ENCODE measurements at places on chromosomes 12 and 14.

- no peak for DNase-seq
Measured at GRCh38 chr12:63948211-63948610, 103.7 kb downstream of the SRGAP1 start.

DNA sequence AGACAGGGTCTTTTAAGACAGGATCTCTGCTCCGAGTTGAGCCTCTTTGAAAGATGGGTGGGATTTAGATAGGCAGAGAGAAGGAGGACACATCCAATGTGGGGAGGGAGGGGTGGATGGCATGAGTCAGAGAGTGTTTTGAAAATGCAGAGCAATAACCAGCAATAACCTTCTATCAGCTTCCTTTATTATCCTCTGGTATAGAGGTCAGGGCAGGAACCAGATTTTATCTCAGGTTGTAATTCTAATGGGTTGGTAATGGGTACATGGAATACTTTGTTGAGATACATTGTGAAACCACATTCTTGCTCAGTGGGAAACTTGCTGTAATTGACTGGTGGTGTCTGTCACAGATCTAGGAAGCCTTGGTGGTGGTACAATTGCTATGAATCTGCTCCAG is 37.6 kb upstream of the CCDC63 start:
- DNase-seq, result no peak

DNA sequence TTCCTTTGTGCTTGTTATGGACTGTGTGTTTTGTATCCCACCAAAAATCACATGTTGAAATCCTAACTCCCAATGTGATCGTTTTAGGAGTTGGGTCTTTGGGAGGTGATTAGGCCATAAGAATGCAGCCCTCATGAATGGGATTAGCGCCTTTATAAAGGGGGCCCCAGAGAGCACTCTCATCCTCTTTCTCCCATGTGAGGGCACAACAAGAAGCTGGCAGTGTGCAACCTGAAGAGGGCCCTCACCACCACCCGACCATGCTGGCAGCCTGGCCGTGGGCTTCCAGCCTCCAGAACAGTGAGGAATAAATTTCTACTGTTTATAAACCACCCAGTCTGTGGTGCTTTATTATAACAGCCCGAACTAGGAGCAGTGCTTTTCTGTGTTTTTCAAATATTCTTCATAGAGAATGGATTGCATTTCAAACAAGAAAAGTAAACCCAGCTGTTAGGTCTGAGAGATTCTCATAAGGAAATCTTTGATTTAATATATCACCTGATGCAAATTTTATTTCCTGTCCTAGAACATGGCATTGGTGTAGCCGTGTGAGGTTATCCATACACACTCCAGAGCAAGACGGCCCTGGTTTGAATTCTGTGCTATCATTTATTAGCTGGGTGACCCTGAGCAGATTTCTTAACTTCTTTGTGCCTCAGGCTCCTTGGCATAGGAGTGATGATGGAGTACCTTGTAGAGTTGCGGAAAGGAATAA is 27.8 kb downstream of the HSPB8 start:
- DNase-seq, result no peak

DNA sequence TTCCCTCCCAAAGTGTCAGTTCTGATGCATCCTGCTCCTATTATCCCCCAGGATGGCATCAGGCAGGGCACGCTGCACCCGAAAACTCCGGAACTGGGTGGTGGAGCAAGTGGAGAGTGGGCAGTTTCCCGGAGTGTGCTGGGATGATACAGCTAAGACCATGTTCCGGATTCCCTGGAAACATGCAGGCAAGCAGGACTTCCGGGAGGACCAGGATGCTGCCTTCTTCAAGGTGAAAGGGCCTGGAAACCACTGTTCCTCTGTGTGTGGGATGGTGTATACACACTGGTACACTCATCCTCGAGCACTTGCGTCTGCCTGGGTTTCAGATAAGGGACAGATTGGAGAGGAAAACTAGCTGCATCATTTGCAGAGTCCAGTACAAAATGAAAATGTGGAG is 1.0 kb downstream of the IRF9 start:
- DNase-seq, result no peak

GRCh38 chr12:43957732-43958372 is 122.0 kb downstream of the TMEM117 start:
- DNase-seq, result no peak

- no peak for DNase-seq
Measured at GRCh38 chr14:49986343-49987014, 93.6 kb downstream of the ARF6 start.

DNA sequence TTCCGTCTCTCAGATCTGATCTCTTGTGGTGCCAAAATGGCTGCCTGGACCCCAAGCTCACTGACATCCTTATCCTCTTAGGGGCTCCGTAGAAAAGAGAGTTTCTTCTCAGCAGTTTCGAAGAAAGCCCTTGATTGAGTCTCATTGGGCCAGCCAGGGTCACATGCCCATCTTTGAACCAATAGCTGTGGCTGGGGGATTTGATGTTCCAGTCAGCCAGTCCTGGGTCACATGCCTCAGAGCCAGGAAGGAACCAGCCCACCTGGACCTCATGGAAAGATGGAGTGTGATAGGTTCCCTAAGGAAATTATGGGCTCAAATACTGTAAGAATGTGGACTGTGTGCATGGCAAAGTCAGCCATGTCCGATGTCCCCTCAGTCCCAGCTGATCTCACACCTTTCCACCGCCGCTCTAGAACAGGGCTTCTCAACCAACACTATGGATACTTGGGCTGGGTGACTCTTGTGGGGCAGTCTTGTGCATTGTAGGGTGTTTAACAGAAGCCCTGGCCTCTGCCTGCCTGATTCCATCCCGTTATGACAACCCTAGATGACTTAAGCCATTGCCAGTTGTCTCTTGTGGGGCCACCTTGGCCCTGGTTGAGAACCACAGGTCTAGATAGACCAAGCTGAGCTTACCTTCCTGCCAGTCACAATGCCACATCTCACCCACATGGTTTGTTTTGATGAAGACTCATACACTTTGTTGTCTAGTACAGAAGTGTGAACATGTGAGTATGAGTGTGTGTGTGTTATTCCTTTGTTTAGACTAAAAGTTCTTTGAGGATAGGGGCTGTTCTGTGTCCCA is 163.9 kb downstream of the ADGRD1 start:
- no peak for DNase-seq

DNA sequence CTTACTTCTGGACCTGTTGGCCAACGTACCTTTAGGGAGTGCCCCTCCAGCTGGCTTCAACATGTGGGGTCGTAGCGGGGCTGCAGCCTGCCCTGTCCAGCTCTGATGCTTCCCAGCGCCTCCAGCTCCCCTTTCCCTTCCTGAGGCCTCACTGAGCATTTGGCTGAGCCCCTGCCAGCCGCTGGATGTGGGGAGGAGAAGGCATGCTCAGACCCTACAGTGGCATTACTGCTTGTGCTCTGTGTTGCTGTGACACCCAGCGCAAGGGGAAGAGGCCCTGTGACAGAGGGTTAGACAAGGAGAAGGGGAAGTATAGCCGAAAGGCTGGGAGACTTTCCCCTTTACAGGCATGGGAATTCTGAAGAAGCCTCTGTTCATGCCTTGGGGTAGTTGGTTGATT is 145.9 kb downstream of the PRKCH start:
- DNase-seq, result no peak

All from DMS79 (cell line).